Activated T-helper 1 cell treated with Interleukin-2 at 50 U/mL for 16 hours (primary cell): ENCODE measurements at places on chromosomes 7 and 10.

DNA sequence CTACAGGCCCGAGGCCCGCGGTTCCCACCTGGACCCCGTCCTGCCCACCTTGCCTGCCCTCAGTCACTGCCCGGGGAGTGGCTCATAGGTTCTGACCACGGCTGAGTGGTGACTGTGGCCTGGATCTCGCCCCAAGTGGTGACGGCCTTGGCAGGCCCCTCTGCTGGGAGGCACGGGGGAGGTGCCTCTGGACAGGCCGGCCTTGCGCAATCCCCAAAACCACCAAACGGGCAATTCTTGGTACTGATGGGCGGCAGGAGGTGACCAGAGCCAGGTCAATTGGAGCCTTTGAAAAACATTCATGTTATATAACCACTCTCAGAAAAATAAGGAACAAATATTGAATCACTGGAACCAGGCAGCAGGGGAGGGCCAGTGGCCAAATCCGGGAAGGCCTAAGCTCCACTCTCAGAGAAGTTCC is 83.4 kb downstream of the PRKAG2 start:
- DNase-seq = no peak

GRCh38 chr7:139661043-139661440 is 116.8 kb downstream of the HIPK2 start:
- no peak for DNase-seq

GRCh38 chr10:68132391-68132790 is 23.1 kb downstream of the MYPN start:
- DNase-seq = no peak

DNA sequence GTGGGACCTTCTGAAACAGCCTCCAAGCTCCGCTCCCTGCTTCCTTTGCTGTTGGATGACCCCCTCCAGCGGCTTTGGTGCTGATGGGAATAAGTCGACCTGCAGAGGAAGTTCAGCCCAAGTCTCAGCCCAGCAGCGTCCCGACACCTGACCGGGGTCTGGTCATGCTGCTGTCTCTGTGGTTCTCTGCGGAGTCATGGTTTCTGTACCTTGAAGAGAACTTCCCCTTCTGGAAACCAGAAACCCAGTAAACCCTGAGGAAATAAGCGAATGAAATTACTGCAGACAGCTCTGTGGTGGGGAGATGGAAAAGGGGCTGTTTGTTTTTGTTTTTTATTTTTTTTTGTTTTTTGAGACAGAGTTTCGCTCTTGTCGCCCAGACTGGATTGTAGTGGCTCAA is 18.3 kb upstream of the ZNF12 start:
- DNase-seq = no peak

GRCh38 chr7:37311355-37311754 is 137.3 kb downstream of the ELMO1 start:
- no peak for DNase-seq

- DNase-seq = no peak
Measured at GRCh38 chr7:89813081-89813480, 341.2 kb upstream of the STEAP1 start.

DNA sequence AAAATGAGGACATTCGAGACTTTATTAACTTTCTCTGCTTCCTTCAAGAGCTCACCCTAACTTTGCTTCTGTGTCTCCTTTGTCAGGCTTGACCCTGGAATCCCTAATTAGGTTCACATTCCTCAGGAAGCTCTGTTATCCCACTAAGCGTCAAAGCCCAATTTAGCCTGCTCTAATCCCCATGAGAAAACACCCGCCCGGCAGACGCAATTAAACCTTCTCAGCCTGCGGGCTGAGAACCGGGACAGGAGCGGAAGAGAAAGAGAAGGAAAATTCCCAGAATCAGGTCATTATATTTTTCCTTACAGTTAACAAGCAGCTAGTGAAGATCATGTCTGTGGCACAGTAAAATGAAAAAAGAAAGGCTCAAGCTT is 93.0 kb downstream of the TNS3 start:
- no peak for DNase-seq

- no peak for DNase-seq
Measured at GRCh38 chr7:134632937-134633540, 13.6 kb upstream of the BPGM start.

DNA sequence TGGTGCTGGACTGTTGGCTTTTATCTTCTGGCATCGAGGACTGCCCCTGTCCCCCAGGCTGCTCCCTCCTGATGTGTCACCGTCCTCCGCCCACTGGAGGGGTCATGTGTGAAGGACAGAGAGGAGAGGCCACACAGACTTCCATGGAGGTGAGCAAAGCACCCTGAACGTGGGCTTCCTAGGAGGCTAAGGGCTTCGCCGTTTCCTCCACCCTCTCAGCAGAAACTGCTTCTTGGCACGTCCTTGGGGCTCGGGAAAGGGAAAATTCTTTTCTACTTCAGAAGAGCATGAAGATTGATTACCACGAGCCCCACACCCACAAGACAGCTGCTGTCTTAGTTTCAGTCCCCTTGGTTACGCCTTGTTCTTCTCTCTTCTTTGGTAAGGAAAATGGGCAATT is 218.2 kb downstream of the CCDC3 start:
- no peak for DNase-seq

- DNase-seq = no peak
Measured at GRCh38 chr10:86888585-86889381, 68.6 kb downstream of the MMRN2 start.

GRCh38 chr10:132648072-132648850 is 110.7 kb downstream of the INPP5A start:
- DNase-seq = no peak

GRCh38 chr10:96608262-96608661 is 21.4 kb upstream of the TM9SF3 start:
- no peak for DNase-seq

DNA sequence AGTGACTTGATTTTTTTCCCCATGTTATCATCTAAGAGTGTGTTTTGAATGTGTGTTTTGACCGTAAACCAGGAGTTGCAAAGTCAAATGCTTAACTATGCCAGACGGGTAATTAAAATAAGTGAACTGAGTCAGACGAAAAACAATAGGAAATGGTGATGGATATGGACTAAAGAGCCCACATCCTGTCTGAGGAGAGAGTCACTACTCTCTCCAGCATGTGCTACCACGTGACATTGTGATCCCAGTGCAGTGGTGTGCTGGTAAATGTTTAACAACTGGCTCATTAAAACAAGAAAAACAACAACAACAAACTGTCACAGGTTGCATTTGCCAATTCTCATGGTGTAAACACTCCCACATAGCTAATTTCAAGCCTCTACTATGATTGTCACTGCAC is 164.3 kb downstream of the SUGCT start:
- DNase-seq = no peak

GRCh38 chr7:140635345-140635744 is 5.3 kb downstream of the DENND2A start:
- no peak for DNase-seq

- no peak for DNase-seq
Measured at GRCh38 chr10:80429521-80429973, 21.2 kb downstream of the PRXL2A start.

DNA sequence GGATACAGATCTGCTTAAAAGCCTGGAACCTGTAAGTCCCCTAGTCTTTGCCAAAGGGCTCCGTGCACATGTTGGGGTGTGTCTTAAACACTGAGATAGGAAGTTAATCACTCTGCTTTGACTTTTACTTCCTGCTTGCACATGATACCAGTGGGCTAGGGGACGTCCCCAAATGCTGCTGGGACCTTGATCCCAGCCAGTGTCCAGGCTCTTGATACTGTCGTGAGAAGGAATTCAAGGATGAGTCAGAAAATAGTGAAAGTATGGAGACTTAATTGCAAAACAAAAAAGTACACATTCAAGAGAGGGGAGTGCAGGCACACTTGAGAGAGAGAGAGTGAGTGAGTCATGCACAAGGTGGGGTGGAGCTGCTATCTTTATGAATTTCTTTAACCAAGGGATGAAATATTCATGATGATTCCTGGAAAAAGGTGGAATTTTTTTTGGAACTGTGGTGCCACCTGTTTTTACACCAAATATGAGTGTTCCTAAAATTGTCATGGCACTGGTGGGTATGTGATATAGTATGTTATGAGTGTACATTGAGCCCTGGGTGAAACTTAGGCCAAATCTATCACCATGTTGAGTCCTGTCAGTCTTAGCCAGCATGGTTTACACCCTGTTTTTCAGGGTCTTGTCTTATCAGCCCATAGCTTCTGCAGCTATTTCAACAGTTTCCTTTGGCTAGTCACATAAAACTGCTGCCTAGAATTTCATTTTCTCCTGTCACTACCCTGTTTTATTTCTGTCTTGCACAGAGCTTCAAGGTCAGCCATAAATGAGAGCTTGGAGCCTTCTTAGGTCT is 88.3 kb upstream of the CYP26C1 start:
- DNase-seq = no peak

DNA sequence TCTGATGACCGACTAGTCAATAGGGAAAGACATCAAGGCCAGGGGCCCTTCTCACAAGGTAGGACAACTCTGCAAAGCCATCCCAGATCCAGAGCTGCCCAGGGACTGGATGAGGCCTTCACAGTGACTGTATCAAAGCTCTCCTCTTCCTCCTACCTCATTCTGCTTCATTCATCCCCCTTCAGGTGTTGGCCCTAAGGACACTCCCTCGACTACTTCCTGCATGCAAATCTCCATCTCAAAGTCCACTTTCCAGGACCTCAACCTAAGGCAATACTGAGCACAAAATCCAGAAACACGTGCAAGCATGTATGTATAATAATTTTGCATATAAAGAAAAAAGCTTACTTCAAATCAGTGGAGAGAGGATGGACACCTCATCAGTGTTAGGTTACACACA is 25.1 kb downstream of the DPY19L1 start:
- DNase-seq = no peak

- DNase-seq = no peak
Measured at GRCh38 chr7:141231018-141231792, 157.3 kb downstream of the TMEM178B start.

DNA sequence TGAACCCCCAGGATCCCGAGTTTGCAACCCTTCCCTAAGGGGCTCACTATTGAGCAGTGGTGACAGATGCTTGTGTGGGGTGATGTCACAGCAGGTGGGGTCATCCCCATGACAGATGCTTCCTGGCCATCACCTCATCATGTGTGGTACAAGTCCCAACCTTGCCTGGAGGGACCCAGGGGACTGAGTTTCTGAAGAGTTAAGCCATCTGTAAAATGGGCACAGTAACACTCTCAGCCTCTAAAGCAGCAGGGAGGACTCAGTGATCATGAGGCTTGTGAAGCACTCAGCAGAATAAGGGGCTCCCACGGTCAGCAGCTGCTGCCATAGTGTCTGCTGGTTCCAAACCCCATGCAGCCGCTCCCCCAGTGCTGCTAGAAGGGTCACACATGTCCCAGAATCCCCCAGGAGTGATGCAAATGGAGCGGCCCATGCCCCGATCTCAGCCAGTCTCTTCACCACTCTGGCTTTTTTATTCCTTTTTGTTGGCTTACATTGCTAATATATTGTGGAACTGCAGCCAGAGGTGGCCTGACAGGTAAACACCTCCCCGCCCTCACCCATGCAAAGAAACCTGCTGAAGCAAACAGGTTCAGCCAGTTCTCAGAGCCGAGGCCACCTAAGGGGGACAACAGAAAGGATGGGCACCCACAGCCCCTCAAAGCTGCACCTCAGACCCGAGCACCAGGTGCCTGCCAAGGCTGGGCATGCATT is 102.1 kb upstream of the PDGFA start:
- DNase-seq = no peak

DNA sequence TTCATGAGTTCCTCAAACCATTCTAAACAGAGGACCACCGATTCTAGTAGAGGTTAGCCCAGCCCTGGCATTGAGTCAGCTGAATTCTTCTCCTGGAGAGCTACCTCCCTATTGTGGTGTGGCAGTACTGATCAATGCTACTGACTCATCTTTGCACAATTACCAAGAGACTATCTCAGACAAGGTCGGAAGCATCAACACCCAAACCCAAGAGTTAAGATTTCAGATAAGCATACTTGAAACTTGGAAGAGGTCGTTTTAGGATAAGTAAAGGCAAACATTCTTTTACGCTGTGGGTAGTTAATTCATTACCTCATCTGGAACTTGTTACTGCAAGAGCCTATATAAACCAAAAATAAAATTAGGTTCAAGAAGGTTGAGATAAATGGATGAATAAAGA is 154.6 kb upstream of the NRBF2 start:
- no peak for DNase-seq

GRCh38 chr7:30173058-30173897 is 38.5 kb downstream of the MTURN start:
- no peak for DNase-seq

DNA sequence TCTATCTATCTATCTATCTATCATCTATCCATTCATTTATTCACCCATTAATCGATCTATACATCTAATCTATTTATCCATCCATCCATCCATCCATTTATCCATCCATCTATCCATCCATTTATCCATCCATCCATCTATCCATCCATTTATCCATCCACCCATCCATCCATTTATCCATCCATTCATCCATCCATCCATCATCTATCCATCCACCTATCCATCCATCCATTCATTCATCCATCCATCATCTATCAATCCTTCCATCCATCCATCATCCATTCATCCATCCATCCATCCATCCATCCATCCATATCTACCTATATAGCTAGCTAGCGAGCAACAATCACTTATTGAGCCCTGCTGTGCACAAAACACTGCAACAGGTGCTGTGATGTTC is 953.1 kb upstream of the ZNF722 start:
- DNase-seq = no peak

DNA sequence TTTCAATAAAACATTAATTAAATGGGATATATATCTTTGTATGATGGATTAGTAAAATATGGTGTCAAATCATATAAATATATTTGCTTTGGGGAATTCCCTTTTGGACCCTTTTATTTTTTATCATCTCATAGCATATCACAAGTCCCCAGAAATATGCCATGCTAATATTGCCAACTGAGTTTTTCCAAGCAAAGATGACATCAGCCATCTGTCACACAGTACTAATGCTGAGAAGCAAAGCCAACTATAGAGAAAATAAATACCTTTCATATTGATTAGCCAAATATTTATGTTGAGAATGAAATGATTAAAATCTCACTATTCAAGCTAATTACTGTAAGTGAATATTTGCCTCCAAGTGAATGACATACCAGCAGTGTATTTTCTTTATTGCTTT is 575.3 kb downstream of the ETV1 start:
- DNase-seq = no peak

GRCh38 chr7:128017460-128017859 is 13.8 kb downstream of the LRRC4 start:
- no peak for DNase-seq

DNA sequence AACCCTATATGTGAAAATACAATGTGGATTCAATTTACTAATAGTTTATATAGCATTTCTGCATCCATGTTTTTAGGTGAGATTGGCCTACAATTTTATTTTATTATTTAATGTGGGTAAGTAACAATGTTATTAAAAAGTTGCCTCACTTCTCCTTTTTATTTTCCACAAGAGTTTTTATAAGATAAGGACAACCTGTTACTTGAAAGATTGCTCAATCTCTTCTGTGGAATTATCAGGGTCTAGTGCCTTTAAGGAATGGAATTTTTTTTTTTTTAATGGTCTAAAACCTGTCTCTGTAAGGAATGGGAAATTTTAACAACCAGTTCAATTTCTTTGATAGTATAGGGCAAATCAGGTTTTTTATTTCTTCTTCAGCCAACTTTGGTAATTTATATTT is 53.9 kb upstream of the RAB18 start:
- DNase-seq = no peak

- DNase-seq = no peak
Measured at GRCh38 chr7:130719541-130719940, 14.5 kb downstream of the KLF14 start.

GRCh38 chr7:29255199-29255878 is 60.8 kb downstream of the CHN2 start:
- no peak for DNase-seq

- no peak for DNase-seq
Measured at GRCh38 chr7:9083837-9084236, 650.4 kb downstream of the NXPH1 start.

- DNase-seq = no peak
Measured at GRCh38 chr7:65809982-65810288, 62.9 kb upstream of the VKORC1L1 start.
